ENCODE measurements at places on chromosomes 4 and X.

GRCh38 chr4:89837385-89837992, 528 bp upstream of the SNCA start:
- peak; percentile 4 for DNase-seq

DNA sequence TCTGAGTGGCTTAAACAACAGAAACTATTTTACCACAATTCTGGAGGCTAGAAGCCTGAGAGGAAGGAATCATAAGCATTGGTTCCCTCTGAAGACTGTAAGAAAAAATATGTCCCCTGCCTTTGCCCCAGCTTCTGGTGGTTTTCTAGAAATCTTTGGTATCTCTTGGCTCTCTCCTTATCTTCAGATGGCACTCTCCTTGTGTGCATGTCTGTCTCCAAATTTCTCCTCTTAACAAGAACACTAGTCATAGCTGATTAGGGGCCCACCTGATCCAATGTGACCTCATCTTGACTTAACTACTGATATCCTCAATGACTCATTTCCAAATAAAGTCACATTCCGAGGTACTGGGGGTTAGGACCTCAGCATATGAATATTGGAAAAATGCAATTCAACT, 635.0 kb upstream of the NR3C2 start:
- DNase-seq, result no peak

DNA sequence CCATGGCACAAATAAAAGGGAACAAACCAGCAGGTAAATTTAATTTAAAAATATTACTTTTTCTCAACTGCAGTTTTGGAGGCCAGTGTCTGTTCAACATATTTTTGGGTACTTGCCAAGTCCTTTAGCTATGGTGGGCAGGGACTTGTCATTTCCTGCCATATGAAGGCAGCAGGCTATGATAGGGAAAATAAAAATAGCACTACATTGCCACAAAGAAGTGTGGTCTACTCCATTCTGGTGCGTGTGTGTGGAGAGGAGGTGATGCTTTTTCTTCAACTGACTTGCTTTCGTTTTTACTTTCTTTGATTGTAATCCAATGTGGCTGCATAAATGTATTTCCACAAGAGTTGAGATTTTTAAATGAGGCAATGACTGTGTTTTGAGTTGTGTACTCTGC, 17.2 kb downstream of the GPR174 start:
- DNase-seq, result no peak

DNA sequence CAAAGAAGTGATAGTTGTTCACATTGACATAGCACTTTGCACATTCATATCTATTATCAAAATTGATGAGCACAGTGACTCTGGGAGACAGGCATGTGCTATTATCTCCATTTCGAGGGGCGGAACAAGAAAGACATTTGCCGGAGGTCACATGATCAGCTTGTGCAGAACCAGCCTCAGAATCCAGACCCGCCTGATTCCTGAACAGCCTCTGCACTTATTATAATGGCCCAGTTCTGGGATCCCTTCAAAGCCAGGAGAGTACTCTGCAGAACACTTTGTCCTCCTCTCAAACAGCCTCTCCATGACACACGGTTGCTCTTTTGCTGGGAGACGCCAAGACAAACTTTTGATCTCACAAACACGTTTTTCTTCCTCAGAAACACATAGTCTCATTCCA, 48.4 kb downstream of the RWDD4 start:
- DNase-seq, result no peak

DNA sequence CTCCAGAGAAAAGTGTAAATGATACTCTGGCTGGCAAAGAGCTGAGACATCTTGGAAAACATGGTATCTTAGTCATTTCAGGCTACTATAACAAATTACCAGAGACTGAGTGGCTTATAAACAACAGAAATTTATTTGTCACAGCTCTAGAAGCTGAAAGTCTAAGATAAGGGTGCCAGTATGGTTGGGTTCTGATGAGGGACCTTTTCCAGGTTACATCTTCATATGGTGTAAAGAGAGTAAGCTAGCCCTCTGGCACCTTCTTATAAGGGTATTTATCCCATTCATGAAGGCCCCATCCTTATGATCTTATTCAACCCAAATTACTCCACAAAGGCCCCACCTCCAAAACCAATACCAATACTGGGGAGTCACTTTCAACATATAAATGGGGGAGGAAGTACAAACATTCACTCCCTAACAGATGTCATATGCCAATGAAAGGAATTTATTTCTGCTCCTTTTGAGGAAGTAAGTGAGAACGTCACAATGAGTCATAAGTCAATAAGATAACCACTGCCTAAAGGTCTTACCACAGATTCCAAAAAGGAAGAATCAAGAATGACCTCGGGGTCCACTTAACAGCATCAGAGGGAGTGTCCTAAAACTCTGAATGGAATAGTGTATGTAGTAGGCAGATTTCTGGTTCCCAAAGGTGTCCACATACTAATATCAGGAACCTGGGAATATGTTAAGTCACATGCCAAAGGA, 246.6 kb downstream of the OPHN1 start:
- no peak for DNase-seq

DNA sequence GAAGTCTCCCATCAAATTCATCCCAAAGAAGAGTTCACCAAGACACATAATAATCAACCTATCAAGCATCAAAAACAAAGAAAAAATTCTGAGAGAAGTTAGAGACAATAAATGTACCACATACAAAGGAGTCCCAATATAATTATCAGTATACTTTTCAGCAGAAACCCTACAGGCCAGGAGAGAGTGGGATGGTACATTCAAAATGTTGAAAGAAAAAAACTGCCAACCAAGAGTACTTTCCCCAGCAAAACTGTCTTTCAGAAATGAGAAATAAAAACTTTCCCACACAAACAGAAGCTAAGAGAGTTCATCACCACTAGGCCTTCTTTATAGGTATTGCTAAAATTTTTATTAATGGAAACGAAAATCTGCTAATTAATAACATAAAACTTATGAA, 164.4 kb upstream of the LNX1 start:
- no peak for DNase-seq

DNA sequence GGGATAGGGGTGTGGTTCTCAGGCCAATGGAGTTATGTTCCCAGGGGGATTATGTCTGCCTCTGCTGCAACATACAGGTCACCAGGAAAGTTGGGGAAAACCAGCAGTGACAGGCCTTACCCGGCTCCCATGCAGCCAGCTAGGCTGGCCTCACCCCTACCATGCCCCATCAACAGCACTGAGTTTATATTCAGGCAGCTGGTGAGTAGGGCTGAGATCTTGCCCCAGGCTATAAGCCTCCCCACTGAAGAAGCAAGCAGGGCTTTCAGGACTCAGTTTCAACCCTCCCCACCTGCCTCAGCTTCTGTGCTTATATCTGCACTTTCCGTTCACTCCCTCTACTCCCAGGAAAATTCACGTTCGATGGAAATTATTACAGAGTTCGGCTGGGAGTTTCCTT, 122.4 kb upstream of the PGRMC2 start:
- DNase-seq, result no peak

DNA sequence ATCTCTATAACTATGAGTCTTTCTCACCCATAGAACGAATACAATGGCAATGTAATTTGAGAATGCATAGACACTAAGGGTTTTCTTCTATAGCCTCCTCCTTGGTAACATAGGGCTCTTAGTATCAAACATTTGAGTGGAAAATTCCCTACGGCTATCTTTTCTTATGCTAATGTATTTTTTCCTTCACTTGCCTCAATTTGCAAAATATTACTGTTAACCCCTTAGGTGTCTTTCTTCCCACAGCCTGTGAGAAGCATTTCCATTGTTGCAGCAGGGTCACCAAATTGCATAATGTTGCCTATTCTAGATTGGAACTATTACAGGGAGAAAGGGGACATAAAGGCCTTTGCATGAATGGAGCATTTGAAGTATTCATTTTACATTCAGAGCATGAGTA, 140.5 kb upstream of the RAPGEF2 start:
- DNase-seq, result no peak

GRCh38 chr4:85777908-85778631, 303.1 kb downstream of the ARHGAP24 start:
- DNase-seq, result no peak

DNA sequence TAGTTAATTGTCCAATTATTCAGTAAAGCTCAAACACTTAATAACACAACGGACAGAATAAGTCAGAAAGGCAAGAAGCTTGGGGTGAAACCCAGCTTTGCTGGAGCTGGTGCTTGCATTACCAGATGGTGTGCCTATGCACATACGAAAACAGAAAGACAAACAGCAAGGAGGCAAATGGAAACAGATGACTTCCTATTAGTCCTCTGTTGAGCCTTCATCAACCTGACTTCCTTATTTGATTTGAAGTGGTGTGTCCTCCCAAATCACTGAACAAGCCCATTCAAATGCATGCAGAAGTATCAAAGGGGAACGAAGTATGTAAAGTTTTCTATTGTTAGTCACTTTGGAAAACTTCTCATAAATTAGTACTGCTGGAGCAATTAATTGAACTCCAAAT, 166.2 kb downstream of the ATP10D start:
- no peak for DNase-seq

- DNase-seq, result no peak
Observed at GRCh38 chr4:152073351-152074087, 312.7 kb upstream of the GATB start.

DNA sequence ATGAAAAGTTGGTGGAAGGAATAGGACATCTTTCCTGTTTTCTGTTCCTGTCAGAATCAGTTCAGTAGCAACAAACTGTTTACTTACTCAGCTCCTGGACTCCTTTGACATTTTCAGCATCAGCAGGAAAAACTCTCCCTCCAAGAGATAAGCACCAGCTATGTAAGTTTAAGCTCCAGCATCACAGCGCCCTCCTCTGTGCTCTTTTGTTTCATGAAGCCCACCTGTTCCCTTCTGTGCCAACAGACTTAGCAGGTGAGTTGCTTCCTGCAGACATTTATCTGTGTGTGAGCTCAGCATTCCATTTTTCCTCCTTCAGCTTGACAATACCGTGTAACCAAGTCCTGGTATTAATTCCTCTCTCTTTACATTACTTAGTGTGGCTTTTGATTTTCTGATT, 644.1 kb upstream of the AGA start:
- DNase-seq, result no peak

GRCh38 chrX:134742573-134742972, 84.3 kb upstream of the PLAC1 start:
- DNase-seq, result no peak
